Choroid plexus epithelial cell (primary cell): ENCODE measurements at places on chromosomes 12 and 14.

DNA sequence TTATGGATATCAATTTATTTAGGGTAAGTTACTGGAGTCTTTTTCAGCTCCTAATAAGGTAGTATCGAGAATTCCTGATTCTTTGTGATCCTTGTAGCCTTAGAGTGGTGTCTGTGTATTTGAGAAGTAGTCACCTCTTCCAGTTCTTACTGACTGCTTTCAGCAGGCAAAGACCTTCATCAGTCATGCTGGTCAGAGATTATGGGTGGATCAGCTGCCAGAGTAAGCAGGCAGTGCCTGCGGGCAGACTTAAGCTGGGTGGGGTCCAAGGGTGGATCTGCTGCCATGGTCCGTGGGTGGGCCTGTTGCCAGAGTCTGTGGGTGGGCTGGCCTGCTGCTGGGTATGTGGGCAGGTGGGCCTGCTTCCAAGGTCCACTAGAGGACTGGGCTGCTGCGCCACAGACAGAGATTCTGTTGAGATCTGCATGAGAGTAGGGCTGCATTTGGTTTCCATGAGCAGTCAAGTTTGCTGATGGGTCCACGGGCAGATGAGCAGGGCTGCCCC is 188.7 kb downstream of the ANO2 start:
- DNase-seq = no peak

GRCh38 chr12:82651489-82651888 is 35.2 kb upstream of the TMTC2 start:
- no peak for DNase-seq

- DNase-seq = peak; percentile 17
These were observed 68.9 kb downstream of the SPPL3 start for GRCh38 chr12:120835304-120835612.

DNA sequence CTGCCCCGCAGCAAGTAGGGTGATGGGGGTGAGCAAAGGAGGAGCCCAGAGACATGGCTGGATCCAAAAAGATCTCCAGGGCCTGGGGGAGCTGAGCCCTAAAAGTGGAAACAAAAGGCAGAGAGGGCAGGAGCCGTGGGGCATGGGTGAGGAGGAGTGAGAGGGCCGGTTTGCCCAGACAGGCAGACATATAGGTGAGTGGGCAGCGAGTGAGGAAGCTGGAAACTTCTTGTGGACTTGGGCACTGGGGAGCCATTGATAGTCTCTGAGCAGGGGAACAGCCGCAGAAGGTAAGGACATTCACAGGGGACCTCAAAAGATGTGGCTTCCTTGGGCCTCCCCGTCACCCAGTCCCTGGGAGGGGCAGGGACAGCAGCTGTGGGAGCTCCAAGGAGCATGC is 16.8 kb upstream of the TMEM119 start:
- DNase-seq = no peak

- DNase-seq = no peak
These were observed 46.0 kb downstream of the FAM222A start for GRCh38 chr12:109759595-109759994.

GRCh38 chr12:47419497-47419896 is 286.3 kb downstream of the RPAP3 start:
- peak; percentile 44 for DNase-seq

GRCh38 chr14:48936849-48937248 is 649.3 kb downstream of the RPS29 start:
- no peak for DNase-seq

DNA sequence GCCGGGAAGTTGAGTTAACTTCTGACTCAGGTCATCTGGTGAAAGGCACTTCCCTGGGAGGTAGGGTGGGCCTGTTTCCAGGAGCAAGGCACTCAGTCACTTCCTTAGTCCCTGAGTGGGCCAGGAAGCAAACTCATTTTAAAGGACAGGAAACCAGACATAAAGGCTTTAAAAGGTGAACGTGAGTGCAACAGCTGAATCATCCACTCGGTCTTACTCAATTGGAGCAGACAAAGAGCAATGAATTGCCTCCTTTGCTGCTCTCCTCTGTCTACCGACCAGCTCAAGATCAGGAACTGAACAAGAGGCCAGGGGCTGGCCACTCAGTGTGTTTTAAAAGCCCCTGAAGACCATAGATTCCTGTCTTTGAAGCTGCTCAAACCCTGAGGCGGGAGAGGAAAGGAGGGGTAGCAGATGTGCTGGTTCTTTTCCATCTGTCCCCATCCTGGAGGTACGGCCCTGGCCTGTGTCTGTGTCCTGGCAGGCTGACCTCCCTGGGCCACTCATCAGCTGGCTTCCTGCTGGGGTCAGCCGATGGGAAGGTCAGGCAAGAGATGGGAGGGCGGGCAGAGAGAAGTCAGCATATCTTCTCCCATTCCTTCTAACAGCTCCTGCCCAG is 148.9 kb downstream of the PPM1H start:
- peak; percentile 92 for DNase-seq

DNA sequence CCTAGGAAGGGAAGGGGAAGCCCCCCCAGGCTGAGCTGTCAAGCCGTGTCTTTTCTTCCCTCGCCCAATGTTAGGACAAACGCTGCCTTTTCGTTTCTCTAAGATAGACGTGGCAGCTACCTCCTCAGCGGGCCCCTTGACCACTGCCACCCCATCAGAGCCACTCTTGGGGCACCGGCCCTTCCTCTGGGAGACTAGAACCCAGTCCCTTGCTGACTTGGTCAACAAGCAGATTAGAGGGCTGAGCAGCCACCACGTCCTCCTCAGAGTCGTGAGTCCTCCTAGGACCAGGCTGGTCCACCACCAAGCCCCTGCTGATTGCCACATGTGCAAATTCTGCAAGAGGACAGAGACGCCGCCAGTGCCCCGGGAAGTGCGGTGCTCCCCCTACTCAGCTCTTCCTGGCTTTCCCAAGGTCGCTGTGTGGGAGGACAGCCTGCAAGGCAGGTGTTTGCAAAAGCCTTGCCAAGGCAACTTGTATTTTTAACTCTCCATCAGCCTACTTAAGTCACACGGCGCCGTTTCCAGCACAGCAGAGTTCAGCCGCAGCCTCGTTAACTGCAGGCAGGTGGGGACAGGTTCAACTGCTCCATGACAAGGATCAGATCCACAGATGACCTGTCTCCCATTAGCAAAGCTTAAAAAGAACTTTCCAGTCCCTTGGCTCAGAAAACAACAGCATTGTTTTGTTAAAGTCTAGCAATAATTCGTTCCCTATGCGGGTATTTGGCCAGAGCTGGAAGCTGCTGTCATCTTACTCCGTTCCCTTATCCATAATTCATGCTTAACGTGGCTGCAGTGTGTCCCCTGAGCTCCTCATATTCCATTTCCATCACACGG is 65.6 kb downstream of the TESC start:
- DNase-seq = no peak
